ENCODE measurements at places on chromosomes 3 and 15.

- DNase-seq: no peak
These were observed 10.9 kb downstream of the PARP9 start for GRCh38 chr3:122553171-122553570.

DNA sequence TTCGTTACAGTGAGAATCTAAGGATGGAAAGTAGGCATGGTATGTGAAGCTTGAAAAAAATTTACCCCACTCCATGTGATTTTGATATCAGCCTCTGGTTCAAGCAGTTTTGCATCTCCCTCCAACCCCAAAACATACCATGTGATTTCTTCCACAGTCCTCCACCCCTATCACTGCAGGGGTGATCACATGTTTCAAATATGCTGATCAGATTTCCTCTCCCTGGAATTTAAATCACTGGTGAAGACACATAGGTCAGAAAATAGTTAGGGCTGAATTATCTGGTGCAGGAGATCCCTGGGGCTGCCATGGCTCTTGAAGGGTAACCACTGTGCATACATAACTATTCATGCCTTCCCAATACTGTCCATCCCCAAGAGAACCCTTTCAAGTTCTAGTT, 119.7 kb upstream of the THRB start:
- no peak for DNase-seq

DNA sequence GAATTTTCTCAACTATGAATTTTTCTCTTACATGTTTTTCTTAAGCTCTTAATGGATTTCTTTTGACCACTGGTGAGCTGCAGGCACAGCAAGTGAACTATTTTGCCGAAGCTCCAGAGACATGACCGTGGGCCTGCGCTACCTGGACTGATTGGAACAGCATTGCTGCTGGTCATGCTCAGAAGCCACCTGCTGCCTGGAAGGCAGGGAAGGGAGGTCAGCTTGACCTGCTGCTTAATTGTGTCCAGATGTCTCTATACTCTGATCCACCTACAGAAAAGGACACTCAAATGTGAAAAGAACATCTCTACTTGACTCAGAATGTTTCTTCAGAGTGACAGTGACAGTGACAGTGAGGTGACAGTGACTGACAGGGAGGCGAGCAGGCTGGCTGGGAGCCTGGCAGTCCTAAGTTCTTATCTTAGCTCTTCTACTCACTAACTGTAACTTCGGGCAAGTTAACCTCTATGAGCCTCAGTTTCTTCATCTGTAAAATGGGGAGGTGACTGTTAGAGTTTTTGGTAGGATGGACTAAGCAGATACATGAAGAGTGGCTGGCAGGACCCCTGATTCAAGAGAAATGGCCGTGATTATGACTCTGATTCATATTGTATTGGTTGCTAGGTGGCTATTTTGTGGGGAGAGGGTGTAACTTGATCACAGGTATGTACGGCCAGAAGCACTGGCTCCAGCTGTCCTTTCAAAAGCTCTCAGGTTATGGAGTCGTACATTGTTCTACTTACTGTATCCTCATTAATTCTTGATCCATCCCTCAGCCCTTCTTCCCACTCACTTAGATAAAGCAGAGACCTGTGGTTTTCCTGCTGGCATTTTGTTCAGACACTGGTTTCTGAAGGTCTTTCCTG, 54.8 kb upstream of the DLG1 start:
- DNase-seq: no peak

DNA sequence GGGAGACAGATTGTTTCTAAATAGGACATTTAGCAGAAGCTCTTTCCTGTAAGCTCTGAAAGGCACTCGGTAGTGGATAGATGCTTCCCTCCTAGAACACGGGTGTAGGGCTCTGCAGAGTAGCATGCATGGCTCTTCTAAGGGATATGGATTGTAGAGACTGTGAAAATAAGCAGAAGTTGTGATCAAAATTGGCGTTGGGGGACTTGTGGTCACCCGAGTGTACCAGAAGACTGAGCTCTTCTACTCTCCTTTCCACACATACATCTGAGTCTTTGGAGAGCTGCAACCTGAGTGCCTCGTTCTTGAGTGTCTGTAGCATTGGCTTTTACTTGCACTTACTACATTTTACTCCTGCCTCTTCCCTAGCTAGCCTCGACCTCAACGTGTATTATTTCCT, 197.7 kb downstream of the LPP start:
- DNase-seq: no peak

DNA sequence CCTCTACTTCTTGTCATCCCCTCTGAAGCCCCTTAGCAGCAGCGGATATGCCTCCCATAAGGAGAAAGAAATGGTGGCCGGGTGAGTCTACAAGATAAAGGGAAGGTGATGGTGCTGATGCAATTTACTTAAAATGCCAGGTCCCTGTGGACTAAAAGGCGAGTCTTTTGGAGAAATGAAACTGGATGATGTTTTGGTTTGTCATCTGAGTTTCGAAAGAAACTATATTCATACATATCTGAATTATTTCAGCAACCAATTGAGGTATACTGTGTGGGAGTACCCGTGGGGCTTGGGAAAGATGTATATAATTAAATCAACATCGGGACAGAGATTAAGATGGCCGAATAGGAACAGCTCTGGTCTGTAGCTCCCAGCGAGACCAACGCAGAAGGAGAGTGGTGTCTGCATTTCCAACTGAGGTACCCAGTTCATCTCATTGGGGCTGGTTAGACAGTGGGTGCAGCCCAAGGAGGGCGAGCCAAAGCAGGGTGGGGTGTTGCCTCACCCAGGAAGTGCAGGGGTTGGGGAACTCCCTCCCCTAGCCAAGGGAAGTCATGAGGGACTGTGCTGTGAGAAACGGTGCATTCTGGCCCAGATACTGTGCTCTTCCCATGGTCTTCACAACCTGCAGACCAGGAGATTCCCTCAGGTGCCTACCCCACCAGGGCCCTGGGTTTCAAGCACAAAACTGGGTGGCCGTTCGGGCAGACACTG, 210.6 kb upstream of the CHRM5 start:
- DNase-seq: no peak

- DNase-seq: no peak
These were observed 68.1 kb downstream of the TMEM266 start for GRCh38 chr15:76127880-76128279.

- no peak for DNase-seq
These were observed 425 bp downstream of the ANPEP start for GRCh38 chr15:89814112-89814742.

GRCh38 chr3:11610700-11611275, 32.9 kb downstream of the VGLL4 start:
- no peak for DNase-seq

- DNase-seq: no peak
These were observed 58.9 kb downstream of the ZNF148 start for GRCh38 chr3:125316246-125316645.

DNA sequence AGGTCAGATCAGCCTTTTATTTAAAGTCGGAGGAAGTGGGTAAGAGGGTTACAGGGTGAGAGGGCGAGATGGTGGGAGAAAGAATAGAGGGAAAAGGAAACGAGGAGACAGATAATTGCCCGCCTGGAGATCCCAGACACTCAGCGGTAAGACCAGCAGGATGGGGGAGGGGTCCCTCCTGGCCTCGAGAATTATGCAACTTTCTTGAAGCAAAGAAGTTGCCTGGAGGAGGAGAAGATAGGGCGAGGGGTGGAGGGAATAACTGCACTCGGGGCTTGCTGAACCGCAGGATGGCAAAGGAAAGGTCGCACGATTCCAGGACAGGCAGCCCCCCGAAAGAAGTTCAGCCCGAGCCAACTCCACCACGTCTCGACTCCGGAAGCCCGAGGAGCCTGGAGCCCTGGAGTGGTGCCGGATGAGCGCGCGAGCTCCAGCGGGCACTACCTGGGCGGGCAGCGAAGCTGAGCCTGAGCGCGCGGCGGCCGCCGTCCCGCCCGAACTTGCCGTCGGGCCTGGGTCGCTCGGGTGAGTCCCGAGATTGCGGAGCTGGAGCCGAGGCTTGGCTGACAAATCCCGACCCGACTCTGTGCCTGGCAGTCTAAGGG, 402 bp downstream of the WWTR1 start:
- no peak for DNase-seq

GRCh38 chr3:169509359-169509758, 154.2 kb downstream of the MECOM start:
- no peak for DNase-seq

DNA sequence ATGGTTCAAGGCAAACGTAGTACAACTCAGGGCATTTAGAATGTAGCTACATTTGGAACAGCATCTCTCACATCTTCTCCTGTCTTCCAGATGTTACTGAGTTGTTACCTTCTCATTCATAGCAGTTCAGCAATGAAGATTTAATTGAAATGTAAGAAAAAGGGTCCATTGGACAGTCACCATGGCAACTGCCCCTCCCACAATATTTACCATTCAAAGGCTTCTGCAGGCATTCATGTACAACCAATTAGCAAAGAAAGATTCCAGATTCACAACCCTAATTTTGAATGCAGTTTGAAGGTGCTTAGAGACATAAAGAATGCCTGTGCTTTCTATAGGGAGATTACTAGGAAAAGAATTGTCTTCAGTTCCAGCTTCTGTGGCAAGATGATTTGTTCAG, 22.2 kb downstream of the SCN11A start:
- DNase-seq: no peak

DNA sequence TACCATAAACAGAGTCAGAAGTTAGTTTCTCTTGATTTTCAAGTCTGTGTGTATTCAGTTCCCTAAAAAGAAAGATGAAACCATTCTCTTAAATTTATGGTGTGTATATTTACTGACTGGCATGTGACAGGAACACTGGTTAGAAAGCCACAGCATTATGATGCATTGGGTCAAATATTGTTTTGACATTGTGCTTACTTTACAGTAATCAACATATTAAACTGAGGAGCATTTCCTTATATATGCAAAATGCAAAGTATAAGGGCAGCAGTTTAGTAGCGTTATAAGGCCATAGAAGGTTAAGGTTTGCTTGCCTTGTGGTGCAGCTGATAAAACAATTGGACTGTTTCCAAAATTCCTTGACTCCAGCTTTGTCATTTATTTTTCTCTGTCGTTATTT, 72.9 kb downstream of the EPHA3 start:
- DNase-seq: no peak

DNA sequence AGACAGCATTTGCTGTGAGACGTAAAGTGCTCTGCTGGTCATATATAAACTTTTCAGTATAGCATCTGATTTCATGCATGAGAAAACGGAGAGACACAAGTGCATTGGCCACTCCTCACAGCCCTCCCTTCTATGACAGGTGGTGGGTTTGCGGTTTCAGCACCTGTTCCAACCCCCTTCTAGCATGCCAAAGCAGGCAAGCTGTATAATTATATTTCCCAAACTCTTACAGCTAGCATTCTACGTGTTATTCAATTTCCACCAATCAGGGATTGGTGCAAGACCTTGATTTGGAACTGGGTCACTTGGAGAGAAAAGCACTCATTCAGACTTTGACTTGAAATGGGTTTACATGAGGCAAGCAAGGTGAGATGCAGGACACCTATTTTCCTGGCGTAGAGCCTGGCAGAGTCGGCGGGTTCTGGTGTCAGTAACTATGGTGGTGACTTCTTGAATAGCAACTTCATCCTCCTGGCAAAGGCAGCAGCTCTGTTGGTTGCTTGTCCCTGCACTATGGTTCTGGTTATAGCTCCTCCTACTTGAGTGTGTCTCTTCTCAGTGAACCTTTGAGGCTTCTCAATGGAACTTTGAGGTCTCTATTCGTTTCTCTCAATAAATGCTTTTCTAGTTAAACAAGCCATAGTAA, 356.5 kb downstream of the TBL1XR1 start:
- DNase-seq: no peak

GRCh38 chr3:63385629-63386028, 107.5 kb downstream of the SYNPR start:
- no peak for DNase-seq

DNA sequence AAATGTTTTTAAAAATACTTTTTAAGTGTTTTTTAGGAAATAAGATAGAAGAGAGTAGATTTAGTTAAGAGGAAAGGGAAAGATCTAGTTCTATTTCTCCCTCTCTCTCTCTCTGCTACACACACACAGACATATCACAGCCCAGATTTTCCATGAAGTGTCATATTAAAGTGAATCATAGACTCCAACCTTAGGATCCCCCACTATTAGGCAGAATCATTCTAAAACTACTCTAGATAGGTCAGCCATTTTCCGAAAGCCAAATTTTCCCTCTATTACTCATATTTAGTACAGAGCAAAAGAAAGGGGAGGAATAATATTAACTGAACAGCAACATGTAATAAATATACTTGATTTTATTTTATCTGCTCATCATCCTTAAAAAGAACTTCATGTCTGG, 45.1 kb upstream of the RSL24D1 start:
- peak; percentile 61 for DNase-seq

- no peak for DNase-seq
These were observed 143.8 kb downstream of the NEO1 start for GRCh38 chr15:73196113-73196512.

- DNase-seq: no peak
These were observed 246.4 kb upstream of the TLE3 start for GRCh38 chr15:70343961-70344621.

GRCh38 chr3:188791311-188791710, 380.5 kb upstream of the TPRG1 start:
- DNase-seq: no peak

- DNase-seq: no peak
These were observed 30.9 kb downstream of the PPCDC start for GRCh38 chr15:75054172-75054897.

GRCh38 chr15:40336744-40337122, 4.0 kb downstream of the CCDC9B start:
- DNase-seq: no peak

DNA sequence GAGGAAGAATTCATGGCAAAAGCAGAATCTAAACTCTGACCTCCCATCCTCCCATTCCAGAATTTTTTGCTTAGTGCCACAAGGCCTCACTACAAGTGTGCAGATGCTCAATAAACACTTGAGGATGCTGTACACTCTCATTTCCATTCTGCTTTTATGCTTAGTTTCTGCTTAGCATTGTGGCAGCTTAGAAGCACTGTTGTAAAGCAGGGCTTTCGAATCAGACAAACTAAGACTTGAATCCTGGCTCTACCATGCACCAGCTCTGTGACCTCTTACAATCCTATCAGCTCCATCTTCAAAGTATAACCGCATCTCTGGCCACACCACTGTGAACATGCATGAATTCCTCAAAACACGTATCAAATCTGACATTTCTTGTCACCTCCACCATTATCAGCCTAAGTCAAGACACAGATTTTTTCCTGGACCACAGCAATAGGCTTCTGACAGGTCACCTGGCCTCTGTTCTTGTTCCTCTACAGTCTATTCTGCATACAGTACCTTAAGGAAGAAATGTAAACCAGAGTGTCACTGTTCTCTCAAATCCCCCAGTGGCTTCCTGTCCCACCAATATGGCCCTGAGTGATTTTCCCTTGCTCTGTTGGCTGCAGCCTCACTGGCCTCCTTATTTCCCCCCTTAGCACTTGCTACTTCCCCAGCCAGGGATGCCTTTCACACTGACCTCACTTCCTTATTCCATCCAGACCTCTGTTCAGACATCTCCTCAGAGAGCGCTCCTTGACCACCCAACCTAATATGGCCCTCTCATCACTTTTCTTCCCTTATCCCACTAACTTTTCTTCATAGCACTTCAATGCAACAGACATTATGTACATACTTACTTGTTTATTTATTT, 8.1 kb upstream of the PHC3 start:
- DNase-seq: no peak

DNA sequence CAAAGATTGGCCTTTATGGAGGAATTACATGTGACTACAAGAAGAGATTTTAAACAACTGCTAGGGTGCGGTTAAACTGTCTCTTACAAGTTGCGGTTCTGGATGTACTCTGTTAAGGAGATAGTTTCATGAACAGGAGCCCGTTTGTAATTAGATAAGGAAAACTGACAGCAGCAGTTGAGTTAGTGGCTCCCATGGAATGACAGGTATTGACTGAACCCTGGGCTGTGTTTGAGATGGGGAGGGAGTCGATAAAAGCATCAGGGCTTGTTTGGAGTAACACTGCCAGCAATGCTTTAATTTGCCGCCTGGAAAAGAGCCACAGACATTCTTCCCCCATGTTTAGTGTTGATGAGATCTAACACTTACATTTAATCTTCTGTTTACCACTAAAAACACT, 139.9 kb downstream of the ROBO2 start:
- no peak for DNase-seq

Measured in stromal cell of bone marrow (primary cell).